ENCODE measurements at places on chromosomes 2 and 18. TPM values are rescaled to one million over a fixed set of nuclear protein-coding genes. Genes with fewer than 3 reads are reported as not detected.

POTEJ gene
- total RNA-seq = not detected

HOXD12 gene
- total RNA-seq = not detected

REG3G gene
- total RNA-seq = not detected

CHRNG gene
- total RNA-seq = not detected

C2orf80 gene
- total RNA-seq = not detected

CLIP4 gene
- 47.8 TPM for total RNA-seq

DNMT3A gene
- 14.8 TPM for total RNA-seq

SPC25 gene
- total RNA-seq = 3.6 TPM

CFAP221 gene
- not detected for total RNA-seq

LAMA1 gene
- 31.2 TPM for total RNA-seq

NEU4 gene
- 0.18 TPM for total RNA-seq

CYB5A gene
- 120 TPM for total RNA-seq

RAX gene
- total RNA-seq = not detected

TANC1 gene
- 51.6 TPM for total RNA-seq

All from smooth muscle cell of the umbilical artery (primary cell).